Activated CD4-positive, alpha-beta T cell treated with anti-CD3 and anti-CD28 coated beads, Interleukin-2, amount 10 ng/mL, durations not matched to agents 7 days and 5 days (primary cell): ENCODE measurements at places on chromosomes 3 and 15. TPM values are rescaled to one million over a fixed set of nuclear protein-coding genes. Genes with fewer than 3 reads are reported as not detected.

- no peaks in the 10 kb centered on the region for H3K27me3 ChIP-seq
- no peak overlapping the region for H3K4me3 ChIP-seq
- peaks cover 2% of the 10 kb centered on the region for H3K36me3 ChIP-seq
- no peak for DNase-seq
These were observed 42.2 kb downstream of the CD200 start for GRCh38 chr3:112375117-112375516.

DNA sequence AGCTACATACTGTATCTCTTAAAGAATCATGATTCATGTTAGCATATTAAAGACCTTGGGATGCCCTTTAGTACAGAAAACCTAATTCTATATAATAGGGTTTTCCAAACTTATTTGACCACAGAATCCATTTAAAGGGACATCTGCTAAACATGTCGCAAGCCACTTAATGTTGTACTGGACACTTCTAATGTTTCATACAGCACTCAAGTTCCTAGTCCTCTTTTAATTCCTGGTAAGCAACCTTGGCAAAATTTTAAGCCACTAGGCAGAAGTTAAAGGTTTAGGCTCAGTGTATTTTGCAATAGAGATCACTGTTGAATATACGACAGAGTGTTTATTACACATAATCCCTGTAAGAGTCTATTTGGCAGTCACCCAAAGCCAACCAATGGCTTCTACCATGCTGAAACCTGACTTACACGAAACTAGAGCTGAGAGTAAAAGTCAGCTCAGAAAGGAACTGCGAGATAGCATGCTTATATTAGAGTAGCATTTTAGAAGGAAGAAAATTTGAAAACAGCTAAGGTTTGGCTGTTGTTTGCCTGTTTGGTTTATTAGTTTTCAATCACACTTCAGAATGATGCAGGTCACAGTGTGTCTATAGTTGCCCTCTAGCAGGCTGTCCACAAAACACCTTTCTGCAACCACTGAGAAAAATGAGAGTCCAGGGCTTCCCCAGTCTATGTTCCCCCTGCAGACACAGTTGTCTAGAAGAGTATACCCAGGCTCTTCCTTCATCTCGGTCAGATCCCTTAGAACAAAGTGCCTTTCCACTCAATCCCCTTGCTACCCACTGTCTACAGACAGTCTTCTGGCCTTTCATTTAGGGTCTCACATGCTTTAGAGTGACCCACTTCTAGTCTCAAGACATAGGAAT, 104.4 kb downstream of the FMN1 start:
- no peaks in the 10 kb centered on the region for H3K27me3 ChIP-seq
- no peak overlapping the region for H3K4me3 ChIP-seq
- H3K4me1 ChIP-seq = peaks cover 9% of the 10 kb centered on the region
- no peak overlapping the region for H3K27ac ChIP-seq
- H3K36me3 ChIP-seq = no peaks in the 10 kb centered on the region

GRCh38 chr3:47512416-47513124, 942 bp downstream of the ELP6 start:
- H3K27ac ChIP-seq = peak overlapping the region; percentile 97
- peaks cover 18% of the 10 kb centered on the region for H3K36me3 ChIP-seq
- DNase-seq = peak; percentile 42
- H3K4me3 ChIP-seq = peak overlapping the region; percentile 95

DNA sequence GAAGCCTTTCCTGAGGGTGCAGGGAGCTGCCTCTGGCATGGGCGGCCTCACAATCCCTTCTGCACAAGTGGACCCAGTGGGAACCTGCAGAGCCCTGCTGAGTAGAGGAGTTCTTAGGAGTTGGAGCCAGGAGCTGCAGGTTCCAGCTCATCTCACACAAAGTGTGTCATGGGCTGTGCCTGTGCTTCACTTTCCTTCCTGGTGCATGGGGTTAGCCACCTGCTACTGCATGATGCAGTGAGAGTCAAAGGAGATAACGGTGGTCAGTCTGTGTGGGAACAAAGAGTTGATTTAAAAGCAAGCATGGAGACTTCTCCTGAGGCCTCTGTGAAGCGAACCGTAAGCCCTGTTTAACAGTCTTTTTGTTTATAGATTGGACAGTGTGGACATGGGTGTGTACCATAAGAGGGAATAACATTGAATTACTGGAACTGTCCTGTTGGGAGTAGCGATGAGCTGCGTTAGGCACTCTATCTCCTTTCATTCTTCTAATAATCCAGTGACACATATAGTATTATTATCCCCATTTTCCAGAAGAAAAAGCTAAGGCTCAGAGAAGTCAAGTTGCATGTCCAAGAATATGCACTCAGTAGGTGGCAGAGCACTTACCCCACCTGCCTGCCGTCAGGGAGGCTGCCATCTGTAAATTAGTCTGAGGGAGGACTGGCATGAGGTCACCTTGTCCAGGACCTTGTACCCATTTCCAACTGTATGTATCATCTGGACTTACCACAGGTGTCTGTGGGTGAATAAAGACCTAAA, 68.7 kb upstream of the PRR23C start:
- H3K4me1 ChIP-seq = peaks cover 16% of the 10 kb centered on the region
- peaks cover 8% of the 10 kb centered on the region for H3K27me3 ChIP-seq
- H3K27ac ChIP-seq = no peak overlapping the region
- H3K36me3 ChIP-seq = no peaks in the 10 kb centered on the region
- H3K4me3 ChIP-seq = no peak overlapping the region

GRCh38 chr15:65366122-65366892, 11.5 kb downstream of the IGDCC3 start:
- H3K27ac ChIP-seq = no peak overlapping the region
- H3K4me1 ChIP-seq = no peaks in the 10 kb centered on the region
- H3K4me3 ChIP-seq = no peak overlapping the region
- DNase-seq = no peak

DNA sequence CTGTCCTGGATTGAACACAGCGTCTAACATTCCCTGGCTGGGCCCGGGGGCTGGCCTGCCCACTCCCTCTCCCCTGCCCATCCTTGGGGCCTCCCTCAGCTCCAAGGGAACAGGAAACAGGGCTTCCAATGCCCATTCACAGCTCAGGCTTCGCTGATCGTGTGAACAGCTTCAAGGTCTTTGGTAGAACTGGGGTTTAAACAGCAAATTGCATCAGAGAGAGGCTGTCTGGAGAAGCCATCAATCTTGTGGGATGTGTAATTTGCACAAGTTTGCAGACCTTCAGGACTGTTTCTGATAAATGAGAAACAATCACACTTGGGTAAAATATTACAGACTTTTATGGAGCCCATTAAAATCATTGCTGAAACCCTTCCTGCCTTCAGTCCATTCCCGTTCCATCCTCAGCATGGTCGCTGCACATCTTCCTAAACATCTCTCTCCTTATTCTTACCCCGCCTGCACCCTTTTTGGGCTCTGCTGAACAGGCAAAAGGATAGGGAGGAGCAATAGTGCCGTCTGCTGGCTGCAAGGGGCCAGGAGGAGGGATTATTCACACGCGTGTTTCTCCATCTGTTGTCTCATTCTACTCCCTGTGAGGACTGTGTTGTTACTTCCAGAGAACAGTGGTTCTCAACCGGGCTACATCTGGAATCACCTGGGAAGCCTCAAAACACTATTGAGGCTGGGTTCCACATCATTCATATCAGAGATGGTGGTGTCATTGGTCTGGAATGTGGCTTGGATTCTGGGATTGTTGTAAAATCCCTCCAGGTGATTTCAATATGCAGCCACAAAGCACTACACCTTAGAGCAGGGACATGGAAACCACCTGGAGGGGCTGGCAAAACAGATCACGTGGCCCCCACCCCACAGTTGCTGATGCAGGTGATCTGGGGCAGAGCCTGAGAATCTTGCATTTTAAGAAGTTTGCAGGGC, 116.3 kb downstream of the CLSTN2 start:
- H3K4me1 ChIP-seq = no peaks in the 10 kb centered on the region
- no peak overlapping the region for H3K4me3 ChIP-seq
- H3K27ac ChIP-seq = no peak overlapping the region
- no peak for DNase-seq

DNA sequence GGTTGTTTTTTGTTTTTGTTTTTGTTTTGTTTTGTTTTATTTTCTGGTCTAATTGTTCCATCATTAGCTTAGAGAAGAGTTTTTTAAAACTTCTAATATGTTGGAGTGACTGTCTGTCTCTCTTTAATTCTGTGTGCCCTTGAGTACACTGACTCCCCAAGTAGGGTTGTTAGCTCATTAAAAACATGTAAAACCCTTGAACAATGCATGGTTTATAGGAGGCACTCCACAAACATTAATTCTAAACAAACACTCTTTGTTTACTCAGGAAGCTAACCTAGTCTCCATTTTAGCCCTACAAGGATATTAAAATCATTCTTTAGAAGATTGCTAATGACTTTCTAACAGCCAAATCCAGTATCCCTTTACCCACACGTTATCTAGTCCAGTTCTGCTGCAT, 100.5 kb downstream of the CGGBP1 start:
- no peak overlapping the region for H3K27ac ChIP-seq
- no peak overlapping the region for H3K4me3 ChIP-seq
- no peaks in the 10 kb centered on the region for H3K4me1 ChIP-seq
- peaks cover 16% of the 10 kb centered on the region for H3K27me3 ChIP-seq

Gene NUP210
- total RNA-seq = 196 TPM

GRCh38 chr3:141830508-141830907, 45.9 kb upstream of the ATP1B3 start:
- no peak overlapping the region for H3K27ac ChIP-seq
- no peak for DNase-seq
- H3K4me3 ChIP-seq = no peak overlapping the region
- H3K4me1 ChIP-seq = no peaks in the 10 kb centered on the region
- H3K27me3 ChIP-seq = no peaks in the 10 kb centered on the region

GRCh38 chr3:177414093-177414492, 216.8 kb upstream of the TBL1XR1 start:
- H3K27ac ChIP-seq = no peak overlapping the region
- DNase-seq = no peak
- peaks cover 13% of the 10 kb centered on the region for H3K4me1 ChIP-seq
- no peak overlapping the region for H3K4me3 ChIP-seq
- peaks cover 2% of the 10 kb centered on the region for H3K36me3 ChIP-seq

Gene MINAR1
- 0.55 TPM for total RNA-seq

DNA sequence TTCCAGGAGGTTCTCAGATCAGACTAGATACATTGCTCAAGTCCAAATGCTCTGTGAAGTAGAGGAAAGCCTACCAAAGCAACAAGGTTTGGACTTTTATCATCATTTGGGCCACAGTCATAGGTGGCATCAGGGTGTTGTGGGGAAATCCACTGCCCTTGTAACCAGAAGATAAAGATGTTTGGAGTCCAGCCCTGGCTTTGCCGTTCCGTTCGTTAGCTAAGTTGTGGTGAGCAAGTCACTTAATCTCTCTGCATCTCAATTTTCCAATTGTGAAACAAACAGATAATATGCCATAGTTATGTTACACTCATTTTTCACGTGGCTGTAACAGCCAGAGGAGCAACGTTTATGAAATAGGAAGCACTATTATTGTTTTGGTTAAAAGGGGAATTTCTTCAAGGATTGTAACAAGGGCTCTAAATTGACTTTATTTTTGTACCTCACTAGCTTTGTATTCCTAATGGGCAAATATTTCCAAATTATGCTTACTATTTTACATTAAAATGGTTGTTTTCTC, 125.6 kb downstream of the CD47 start:
- H3K4me3 ChIP-seq = no peak overlapping the region
- no peaks in the 10 kb centered on the region for H3K36me3 ChIP-seq
- H3K4me1 ChIP-seq = no peaks in the 10 kb centered on the region
- no peak for DNase-seq

- H3K36me3 ChIP-seq = no peaks in the 10 kb centered on the region
- no peak overlapping the region for H3K27ac ChIP-seq
- no peak for DNase-seq
- H3K4me3 ChIP-seq = no peak overlapping the region
These were observed 8.8 kb upstream of the ATP11B start for GRCh38 chr3:182784542-182784941.

DNA sequence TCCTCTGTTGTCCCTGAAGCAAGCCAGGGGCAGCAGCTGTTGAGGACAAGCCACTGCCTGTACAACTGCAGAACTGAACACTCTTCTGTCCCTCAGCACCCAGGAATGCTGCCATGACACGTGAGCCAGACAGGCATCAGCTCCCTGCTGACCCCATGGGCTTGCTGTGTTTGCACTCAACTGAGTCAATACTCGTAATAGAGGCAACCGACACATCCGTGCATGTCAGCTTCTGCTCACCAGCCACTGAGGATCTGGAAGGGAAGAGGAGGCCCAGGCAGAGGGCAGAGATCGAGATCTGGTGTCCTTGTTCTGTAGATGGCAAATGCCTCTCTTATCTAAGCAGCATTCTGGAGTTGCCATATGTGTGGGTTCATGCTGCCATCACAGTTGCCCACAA, 54.3 kb upstream of the SEC61A1 start:
- H3K27ac ChIP-seq = no peak overlapping the region
- H3K27me3 ChIP-seq = peaks cover 2% of the 10 kb centered on the region
- no peak for DNase-seq
- H3K4me1 ChIP-seq = no peaks in the 10 kb centered on the region

DNA sequence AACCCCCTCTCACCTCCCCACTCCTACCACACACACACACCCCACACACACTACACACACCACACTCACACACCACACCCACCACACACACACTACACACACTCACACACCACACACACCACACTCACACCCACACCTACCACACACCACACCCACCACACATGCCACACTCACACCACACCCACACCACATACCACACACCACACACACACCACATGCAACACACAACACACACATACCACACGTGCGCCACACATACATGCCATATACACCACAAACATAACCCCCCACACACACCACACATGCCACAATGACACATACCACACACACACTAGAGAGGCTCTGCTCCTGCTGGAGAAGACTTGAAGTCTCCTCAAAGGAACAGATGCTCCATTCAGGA, 5.9 kb upstream of the ITPKA start:
- peaks cover 45% of the 10 kb centered on the region for H3K4me1 ChIP-seq
- H3K27ac ChIP-seq = peak overlapping the region; percentile 62
- peaks cover 2% of the 10 kb centered on the region for H3K36me3 ChIP-seq
- peak overlapping the region; percentile 13 for H3K4me3 ChIP-seq

Gene SIDT1
- total RNA-seq = 31.6 TPM
